ENCODE measurements at places on chromosomes 7 and 10.

- H3K4me1 ChIP-seq: no peaks in the 10 kb centered on the region
- H3K36me3 ChIP-seq: no peaks in the 10 kb centered on the region
- no peak for DNase-seq
- H3K4me3 ChIP-seq: no peak overlapping the region
- H3K27ac ChIP-seq: no peak overlapping the region
Observed at GRCh38 chr10:9643782-9644181, 1373.9 kb upstream of the CELF2 start.

GRCh38 chr10:101226491-101227428 lies 2.5 kb downstream of the LBX1 start:
- H3K27me3 ChIP-seq: peaks cover 15% of the 10 kb centered on the region
- no peaks in the 10 kb centered on the region for H3K36me3 ChIP-seq
- H3K27ac ChIP-seq: no peak overlapping the region
- H3K4me1 ChIP-seq: peaks cover 82% of the 10 kb centered on the region
- H3K4me3 ChIP-seq: peak overlapping the region; percentile 9

GRCh38 chr7:116886543-116887156 lies 24.3 kb downstream of the CAPZA2 start:
- H3K27ac ChIP-seq: no peak overlapping the region
- H3K4me3 ChIP-seq: no peak overlapping the region
- no peaks in the 10 kb centered on the region for H3K4me1 ChIP-seq
- no peak for DNase-seq
- peaks cover 10% of the 10 kb centered on the region for H3K36me3 ChIP-seq

GRCh38 chr7:156376317-156376716 lies 264.3 kb upstream of the RNF32 start:
- no peak overlapping the region for H3K4me3 ChIP-seq
- no peaks in the 10 kb centered on the region for H3K36me3 ChIP-seq
- no peak for DNase-seq
- no peaks in the 10 kb centered on the region for H3K27me3 ChIP-seq
- peaks cover 4% of the 10 kb centered on the region for H3K4me1 ChIP-seq
- no peak overlapping the region for H3K27ac ChIP-seq

DNA sequence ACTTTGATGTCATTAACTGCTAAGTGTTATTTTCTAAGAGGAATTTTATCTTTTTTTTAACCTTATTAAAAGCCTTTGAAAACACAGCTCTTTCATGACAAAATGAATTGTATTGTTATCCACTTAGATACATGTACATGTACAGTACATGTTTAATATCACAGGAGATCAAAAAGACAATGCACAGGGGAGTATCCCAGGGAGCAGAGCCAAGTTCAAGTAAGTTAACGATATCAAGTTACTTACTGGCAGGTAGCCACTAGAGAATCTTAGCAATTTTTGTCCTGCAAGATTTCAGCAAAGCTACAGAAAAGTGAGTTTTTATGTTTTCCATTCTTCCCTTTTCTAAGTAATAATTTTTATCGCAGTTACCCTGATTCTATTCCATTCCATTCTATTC lies 33.9 kb upstream of the ARL4A start:
- H3K4me1 ChIP-seq: no peaks in the 10 kb centered on the region
- no peak overlapping the region for H3K4me3 ChIP-seq
- H3K27ac ChIP-seq: no peak overlapping the region
- no peaks in the 10 kb centered on the region for H3K36me3 ChIP-seq
- no peak for DNase-seq
- no peaks in the 10 kb centered on the region for H3K27me3 ChIP-seq

DNA sequence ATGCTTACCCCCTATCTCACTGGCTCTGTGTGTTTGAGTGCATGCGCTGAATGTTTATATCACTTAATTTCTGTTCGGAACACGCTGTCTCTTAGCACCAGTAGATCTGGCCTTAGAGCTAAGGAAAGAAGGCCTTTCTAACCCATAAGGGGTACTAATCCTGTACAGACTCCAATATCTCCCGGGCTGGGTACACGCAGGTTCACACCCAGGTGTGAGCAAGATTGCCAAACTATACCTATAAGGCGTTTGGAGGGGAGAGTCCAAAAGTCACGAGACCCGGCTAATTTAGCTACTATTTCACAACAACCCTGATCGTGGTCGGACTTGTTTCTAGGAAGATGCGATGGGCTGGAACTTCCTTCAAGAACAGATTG lies 727 bp upstream of the PDSS1 start:
- peaks cover 14% of the 10 kb centered on the region for H3K4me1 ChIP-seq
- no peaks in the 10 kb centered on the region for H3K27me3 ChIP-seq
- peak overlapping the region; percentile 71 for H3K27ac ChIP-seq
- H3K4me3 ChIP-seq: peak overlapping the region; percentile 72

- no peak overlapping the region for H3K27ac ChIP-seq
- DNase-seq: no peak
- no peaks in the 10 kb centered on the region for H3K36me3 ChIP-seq
- H3K27me3 ChIP-seq: no peaks in the 10 kb centered on the region
- H3K4me3 ChIP-seq: no peak overlapping the region
Observed at GRCh38 chr10:5576780-5577624, 52.2 kb downstream of the CALML3 start.

DNA sequence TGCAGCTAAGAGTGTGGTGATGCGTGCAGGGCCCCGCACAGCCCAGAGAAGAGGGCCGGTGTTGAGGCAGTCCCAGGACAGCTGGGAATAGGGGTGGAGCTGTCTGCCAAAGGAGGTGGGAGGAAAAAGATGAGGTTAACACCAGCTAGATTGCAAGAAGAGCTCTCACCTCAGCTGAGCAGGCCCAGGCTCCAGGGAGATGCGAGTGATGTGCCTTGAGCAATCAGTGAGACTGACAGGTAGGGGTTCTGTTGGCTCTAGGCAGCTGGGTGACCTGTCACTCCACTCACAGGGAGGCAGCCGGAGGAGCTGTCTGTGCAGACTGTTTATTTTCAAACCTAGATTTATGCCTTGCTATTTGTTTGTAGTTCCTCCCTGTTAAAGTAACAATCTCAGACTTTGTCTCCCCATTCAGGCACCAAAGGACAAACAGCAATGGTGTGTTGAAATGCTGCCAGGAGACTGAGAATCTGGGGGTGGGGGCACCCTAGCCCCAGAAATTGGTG lies 205.1 kb upstream of the CXCL12 start:
- no peak overlapping the region for H3K4me3 ChIP-seq
- no peak for DNase-seq
- H3K27ac ChIP-seq: no peak overlapping the region
- H3K4me1 ChIP-seq: no peaks in the 10 kb centered on the region

GRCh38 chr7:69817121-69817520 lies 218.8 kb downstream of the AUTS2 start:
- H3K27me3 ChIP-seq: no peaks in the 10 kb centered on the region
- no peak overlapping the region for H3K27ac ChIP-seq
- no peak overlapping the region for H3K4me3 ChIP-seq

GRCh38 chr7:26556061-26556881 lies 264.6 kb downstream of the SNX10 start:
- H3K4me3 ChIP-seq: no peak overlapping the region
- H3K36me3 ChIP-seq: no peaks in the 10 kb centered on the region
- no peak for DNase-seq
- no peaks in the 10 kb centered on the region for H3K4me1 ChIP-seq
